ENCODE measurements at places on chromosomes 5 and 9.

GRCh38 chr9:114893221-114894010, 37.0 kb downstream of the TNFSF8 start:
- no peak for DNase-seq

DNA sequence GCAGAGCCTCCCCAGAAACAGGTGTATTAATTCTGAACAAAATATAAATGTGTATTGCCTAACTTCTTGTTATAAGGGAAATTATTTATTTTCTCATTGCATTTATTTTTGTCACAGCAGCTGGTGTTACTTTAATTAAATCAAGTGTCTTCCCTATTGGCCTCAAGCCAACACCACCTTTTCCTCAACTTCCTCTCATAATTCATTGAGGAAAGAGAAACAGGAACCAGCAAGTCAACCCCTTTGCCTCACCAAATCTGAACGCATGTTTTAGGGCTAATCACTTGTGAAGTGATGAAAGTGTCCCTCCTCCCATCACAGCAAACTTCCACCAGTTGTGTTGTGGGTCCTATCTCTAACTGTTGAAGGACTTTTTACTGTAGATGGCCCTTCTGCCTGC, 73.1 kb downstream of the DIRAS2 start:
- no peak for DNase-seq

DNA sequence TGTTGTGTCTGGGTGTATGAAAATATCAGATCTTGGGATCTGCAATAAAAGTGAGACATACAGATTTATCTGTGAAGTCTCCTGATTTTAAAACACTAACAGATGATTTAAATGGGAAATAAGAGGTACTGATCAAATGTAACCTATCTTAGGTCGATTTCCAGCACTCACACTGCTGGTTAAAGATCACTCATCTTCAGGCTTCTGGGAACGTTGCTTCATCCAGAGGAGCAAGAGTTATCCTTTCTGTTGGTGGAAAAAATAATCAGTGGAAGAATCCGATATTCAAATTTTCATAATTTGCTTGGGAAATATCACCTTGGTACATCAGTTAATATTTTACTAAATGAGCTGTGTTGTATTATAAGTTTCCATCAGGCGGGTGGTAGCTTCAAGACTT, 876.8 kb upstream of the WWC1 start:
- DNase-seq, result no peak

DNA sequence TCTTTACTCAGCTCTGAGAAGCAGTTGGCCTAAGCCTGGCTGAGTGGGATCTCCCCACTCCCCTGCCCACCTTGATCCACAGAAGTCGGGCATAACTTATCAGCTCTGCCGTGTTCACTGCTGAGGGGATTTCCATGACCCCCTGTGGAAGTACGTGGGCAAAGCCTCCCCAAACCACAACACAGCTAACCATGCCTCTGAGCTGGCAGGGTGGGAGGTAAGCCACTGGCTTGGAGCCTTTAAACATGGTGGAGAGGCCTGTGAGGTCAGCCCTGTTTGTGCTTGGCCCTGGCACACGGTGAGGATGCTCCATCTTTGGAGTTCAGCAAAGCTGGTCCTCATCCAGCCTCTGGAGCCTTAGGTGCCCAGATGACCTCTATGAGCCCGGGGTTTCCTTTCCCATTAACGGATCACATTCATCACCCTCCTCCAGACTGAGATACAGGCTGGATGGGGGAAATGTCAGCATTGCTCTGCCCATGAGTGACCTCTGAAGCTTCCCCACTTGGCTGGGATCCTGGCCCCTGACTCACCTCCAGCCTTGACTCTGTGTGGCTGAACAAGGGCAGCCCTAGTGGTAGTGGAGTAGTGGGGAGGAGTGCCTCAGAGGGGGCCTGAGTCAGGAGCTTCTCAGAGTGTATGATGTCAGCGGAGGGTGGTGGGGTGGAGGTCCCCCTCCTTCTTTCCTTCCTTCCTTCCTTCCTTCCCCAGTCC, 6.2 kb downstream of the PDLIM4 start:
- DNase-seq, result peak; percentile 79

DNA sequence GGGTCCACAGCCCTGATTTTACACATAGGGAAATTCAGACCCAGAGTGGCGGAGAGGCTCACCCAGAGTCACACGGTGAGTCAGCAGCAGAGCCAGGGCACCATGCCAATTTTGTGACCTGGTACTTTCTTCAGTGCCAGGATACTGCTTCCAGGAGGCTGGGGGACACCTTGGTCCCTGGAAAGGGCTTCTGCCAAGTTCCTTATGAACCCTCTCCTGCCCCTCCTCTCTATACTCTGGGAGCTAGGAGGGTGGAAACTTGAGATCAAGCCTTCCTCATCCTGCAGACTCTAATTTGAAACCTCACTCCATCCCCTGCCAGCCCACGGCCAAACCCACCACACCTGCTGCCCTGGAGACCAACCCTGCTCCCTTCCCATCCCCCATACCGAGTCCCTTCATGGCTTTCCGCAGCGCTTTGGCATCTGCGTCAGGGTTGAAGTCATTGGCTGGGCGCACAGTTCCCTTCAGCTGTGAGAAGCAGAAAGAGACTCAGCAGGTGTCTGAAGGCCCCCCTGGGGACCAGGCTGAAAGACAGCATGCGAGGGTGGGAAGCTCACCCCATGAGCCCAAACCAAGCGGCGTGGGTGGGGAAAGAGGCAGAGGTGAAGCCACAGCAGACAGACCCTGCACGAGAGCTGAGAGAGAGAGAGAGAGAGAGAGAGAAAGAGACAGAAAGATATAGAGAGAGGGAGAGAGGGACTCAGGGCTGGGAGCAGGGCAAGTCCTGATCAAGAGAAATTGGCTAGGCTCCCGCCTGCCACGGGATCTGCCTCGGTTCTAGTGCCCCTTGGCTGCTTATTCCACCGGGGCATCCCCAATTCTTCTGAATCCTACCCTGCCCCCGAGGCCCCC, 33.5 kb downstream of the ANXA6 start:
- DNase-seq, result no peak

DNA sequence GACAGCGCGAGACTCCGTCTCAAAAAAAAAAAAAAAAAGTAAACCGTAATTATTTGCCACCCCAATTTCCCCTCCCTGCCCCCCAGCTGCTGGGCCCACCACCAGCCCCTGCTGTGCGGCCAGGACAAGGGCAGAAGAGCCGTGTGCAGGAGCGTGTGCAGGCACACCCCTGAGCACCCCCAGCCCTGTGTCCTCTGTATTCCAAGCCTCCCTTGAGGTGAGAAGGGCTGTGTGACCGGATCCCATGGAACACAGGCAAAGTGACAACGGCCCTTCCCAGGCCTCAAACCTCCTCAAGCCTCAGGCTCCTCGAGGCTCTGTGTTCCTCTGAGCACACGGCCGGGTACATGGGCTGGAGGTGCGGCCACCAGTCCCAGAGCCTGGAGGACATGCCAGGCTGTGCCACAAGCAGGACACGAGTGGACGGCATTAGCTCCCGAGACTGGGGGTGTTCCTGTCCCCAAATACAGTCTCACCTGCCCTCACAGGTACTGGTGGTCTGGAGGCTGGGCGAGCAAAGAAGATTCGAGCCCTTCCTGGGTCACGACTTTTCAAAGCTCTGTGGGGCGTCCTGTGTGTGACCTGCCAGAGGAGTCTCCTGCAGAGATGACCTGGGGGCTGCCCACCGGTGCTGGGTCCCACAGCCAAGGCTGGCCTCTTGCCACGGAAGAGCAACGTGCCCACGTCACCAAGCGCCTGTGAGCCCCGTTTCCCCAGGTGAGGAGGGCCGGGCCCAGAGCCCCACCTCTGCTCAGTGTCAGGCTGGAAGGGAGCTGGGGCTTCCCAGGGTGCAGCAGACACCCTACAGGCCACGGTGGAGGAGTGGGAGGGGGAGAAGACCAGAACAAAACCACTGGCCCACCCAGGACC, 47.1 kb upstream of the SIMC1 start:
- no peak for DNase-seq

DNA sequence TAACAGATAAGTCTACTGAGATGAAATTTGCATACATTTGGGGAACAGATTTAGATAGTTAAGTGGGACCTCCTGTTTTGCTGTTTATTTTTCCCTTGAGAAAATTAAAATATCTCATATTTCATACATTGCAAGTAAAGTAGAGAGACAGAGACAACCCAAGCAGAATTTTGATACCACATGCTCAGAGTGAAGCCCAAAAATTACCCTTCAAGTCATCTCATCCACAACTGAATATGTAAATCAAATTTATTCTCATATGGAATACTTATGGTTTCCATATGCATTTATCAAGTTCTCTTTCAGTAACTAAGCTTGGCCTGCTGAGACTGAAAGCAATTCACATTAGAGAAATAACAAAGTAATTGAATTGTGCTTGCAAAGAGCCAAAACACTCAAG, 474.4 kb downstream of the SEMA5A start:
- DNase-seq, result no peak

- peak; percentile 66 for DNase-seq
These were observed 12.7 kb downstream of the PDGFRB start for GRCh38 chr5:150142959-150143349.

DNA sequence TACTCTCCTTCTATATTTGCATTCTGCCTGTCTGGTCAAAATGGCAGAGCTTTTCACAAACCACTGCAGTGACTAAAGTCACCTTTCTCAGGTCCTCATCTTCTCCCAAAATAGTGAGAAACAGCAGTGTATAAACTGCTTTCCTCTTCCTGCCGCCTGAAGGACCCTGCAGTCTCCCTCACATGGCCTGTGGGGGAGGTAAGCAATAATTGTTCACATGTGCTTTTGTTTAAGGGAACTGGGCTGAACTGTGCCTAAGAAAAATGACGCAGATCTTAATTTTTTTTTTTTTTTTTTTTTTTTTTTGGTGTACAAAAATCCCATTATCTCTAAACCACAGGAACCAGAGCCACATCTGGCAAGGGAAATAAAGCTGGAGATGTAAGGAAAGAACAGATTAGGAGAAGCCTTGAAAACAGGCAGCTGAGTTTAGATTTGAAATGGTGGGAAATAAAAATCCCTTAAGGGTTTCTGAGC, 131.7 kb upstream of the VLDLR start:
- no peak for DNase-seq

GRCh38 chr5:170311511-170312300, 14.1 kb upstream of the LCP2 start:
- DNase-seq, result no peak

- no peak for DNase-seq
These were observed 3.6 kb upstream of the CARD19 start for GRCh38 chr9:93092251-93092991.

GRCh38 chr9:124297551-124297901, 39.8 kb downstream of the NEK6 start:
- peak; percentile 87 for DNase-seq

- DNase-seq, result no peak
These were observed 232.5 kb upstream of the CCNH start for GRCh38 chr5:87645224-87645623.

GRCh38 chr5:159657771-159658170, 258.5 kb upstream of the ADRA1B start:
- no peak for DNase-seq

- DNase-seq, result no peak
These were observed 128.3 kb downstream of the SLC28A3 start for GRCh38 chr9:84212246-84212645.

GRCh38 chr5:57133574-57133973, 40.3 kb upstream of the GPBP1 start:
- no peak for DNase-seq

DNA sequence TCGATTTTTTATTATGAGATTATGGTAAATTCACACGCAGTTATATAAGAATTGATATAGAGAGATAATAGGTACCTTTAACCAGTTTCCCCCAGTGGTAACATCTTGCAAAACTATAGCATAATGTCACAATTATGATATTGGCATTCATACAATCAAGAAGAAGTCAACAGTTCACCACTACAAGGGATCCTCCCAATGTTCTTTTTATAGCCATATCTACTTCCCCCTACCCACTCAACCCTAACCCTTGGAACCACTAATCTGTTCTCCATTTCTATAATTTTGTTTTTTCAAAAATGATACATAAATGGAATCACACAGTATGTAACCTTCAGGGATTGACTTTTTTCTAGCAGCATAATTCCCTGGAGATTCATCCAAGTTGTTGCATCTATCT, 9.8 kb downstream of the ACTL7B start:
- no peak for DNase-seq

DNA sequence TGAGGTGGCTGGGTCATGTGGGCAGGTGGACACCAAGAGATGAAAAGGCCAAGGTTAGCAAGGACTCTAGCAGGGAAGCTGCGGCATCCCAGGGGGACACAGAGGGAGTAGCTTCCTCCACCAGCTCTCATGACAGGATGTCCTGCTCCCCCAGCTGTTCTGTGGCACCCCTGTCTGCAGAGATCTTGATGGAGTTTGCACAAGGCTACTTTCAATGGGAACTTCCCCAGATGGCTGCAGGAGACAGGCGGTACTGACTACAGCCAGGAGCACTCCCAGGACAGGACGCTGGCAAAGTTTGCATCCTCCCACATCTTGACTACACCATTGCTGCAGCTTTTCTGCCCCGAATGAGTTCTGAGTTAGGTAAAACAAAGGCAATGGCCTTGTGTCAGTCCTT, 312.8 kb downstream of the TLE4 start:
- no peak for DNase-seq

DNA sequence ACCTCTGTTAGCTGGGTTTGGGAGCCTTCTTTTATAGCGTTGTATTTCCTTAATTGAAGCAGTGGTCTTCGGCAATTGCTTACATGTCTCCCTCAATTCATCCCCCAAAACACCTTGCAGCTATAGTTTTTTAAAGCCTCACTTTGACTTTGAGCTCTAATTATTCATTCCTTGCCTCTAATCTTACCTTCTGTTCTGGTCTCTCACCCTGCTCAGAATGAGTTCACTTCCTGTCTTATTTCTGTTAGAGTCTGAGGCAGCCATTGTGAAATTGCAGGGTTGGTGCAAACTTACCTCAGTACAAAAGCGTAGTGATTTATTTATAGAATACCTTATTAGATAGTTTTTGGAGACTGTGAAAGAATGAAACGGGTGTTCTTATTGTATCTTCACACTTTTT, 35.0 kb downstream of the AOPEP start:
- DNase-seq, result no peak

DNA sequence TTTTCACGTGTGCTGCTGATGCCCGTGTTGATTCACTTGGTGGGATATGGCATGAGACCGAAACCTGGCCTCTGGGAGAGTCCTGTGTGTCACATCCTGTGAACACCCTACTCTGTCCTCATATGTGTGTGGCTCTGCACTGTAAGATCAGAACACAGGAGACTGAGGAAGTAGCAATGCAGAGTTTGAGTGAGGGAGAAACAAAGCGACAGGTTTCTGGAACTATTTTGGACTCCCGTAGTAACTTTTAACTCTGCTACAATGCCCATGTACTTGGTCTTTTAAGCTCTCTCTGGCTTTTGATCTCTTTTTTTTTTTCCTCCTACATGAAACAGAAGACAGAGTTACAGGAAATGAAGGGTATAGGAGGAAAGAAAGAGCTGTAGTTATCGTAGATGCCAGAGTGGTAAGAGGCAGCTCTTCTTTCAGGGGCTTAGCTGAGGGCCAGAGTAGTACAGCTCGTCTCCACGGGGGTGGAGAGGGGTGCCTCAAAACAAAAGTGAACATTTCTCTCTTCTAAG, 26.6 kb downstream of the GRAMD2B start:
- no peak for DNase-seq

DNA sequence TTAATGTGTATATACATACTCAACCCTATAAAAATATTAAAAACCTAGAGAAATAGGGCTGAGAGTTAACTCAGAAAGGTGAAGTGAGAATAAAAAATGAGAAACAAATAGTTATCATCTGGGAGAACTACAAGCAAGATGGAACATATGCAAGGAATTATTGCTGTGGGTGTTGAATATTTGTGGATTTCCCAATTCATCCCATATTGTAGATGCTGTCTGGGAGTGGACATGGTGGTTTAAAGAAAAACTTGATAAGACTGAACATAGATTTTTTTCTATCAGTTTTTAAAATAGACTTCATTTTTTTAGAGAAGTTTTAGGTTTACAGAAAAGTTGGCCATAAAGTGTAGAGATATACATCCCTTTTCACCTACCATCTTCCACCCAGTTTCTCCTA, 263.5 kb downstream of the SPATA31D1 start:
- DNase-seq, result no peak
